SK-N-SH treated with all-trans-retinoic acid at 6 μM for 48 hours (cell line): ENCODE measurements at places on chromosomes 11 and 22.

GRCh38 chr11:123413636-123414035 is 16.4 kb upstream of the GRAMD1B start:
- no peak for ATAC-seq

GRCh38 chr22:36224245-36224644 is 15.1 kb downstream of the APOL2 start:
- no peak for ATAC-seq

- peak; percentile 49; the same call in 2 of the 3 replicates for ATAC-seq
These were observed 38.9 kb upstream of the CSNK2A3 start for GRCh38 chr11:11391796-11392463.

DNA sequence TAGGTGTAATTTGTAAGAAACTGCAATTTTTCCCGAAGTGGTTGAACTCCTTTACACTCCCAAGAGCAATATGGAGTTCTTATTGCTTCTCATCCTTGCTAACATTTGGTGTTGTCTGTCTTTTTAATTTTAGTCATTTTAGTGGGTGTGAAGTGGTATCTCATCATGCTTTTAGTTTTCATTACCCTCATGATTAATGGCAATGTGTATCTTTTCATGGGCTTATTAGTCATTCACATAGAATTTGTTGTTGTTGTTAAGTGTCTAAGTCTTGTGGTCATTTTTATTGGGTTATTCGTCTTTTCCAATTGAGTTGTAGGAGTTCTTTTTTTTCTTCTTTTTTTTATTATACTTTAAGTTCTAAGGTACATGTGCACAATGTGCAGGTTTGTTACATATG is 238.3 kb upstream of the SESN3 start:
- ATAC-seq = no peak

DNA sequence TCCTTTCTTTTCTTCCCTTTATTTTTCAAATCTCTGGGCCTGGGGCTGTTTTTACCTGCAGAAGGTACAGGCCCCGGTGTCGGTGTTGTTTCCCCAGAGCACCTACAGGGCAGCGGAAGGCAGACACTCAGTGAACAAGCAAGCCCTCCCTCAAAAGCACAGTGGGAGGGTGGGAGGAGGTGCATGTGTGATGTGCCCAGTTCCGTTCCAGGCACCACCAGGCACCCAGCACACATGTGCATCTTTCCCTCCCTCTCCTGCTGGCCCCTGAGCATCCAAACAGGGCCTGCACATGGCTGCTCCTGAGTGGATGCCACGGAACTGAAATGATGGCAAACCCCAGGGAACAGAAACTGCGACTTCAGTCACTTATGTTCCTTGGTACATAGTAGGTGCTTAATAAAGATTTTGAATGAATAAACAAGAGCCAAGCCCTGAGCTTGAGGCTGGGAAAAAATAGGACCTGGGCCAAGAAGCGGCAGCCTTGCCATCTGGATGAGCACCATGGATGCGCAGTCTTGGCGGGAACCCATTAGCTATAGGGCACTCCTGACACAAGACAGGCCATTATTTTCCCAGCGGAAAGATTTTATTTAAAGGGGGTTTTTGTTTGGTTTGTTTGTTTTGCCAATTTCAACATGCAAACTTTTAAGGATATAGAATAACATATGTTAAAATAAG is 47.8 kb downstream of the ARRB1 start:
- ATAC-seq = no peak; the same call in 2 of the 3 replicates

GRCh38 chr11:121931748-121932352 is 184.2 kb downstream of the BLID start:
- ATAC-seq = no peak

- no peak for ATAC-seq
These were observed 265.7 kb downstream of the BRD1 start for GRCh38 chr22:49561976-49562375.

DNA sequence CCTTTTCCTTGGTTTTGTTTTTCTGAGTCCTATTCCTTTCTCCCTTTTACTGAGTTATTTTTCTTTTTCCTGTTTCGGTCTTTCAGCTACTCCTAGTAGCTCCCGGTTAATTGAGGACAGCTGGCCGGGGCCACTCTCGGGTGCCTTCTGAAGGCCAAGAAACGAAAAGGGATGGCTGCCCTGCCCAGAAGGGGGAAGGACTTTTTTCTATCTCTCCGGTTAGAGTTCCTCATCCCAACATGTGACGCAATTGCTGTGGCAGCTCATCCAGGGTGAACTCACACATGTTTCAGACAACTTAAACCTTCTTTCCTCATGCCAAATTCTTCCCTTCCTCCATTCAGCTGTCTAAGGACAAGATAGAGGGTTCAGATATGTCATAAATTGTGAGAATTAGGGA is 83.6 kb downstream of the PIWIL4 start:
- ATAC-seq = no peak

GRCh38 chr22:41022470-41023298 is 69.7 kb upstream of the EP300 start:
- ATAC-seq = peak; percentile 84
